Activated CD8-positive, alpha-beta memory T cell treated with anti-CD3 and anti-CD28 coated beads for 1 hour (primary cell): ENCODE measurements at places on chromosomes 2 and 18.

- DNase-seq: no peak
Observed at GRCh38 chr2:240703417-240704341, 12.0 kb downstream of the AQP12A start.

GRCh38 chr2:61700464-61700863, 153.4 kb downstream of the FAM161A start:
- DNase-seq: no peak

GRCh38 chr2:46198164-46198883, 98.9 kb upstream of the EPAS1 start:
- DNase-seq: no peak

DNA sequence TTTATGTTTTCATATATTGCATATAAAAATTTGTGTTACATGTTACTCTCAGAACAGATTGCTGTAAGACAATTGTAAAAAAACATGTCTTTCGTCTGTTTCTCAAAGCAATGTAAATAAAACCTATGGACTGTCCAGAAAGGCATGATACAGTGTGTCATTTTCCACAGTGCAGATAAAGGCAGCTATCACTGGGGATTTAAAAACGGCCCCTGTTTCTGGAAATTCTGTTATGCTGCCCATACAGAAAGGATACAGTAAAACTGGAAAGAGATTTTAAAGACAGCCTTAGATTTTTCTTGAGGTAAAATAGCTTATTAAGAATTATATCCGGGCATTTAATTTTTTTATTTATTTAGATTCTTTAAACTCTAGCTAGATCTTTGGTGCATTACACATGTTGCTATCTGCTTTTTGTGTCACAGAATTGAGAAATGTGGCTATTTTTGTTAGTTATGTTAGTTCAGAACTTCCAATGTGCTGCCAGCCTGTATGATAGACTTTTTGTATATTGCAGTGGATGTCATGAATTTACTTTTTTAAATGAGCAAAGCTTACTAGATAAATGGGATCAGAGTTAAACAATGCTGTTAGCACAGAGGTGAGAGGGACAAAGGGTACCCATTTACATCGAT, 859 bp upstream of the INO80D start:
- no peak for DNase-seq

DNA sequence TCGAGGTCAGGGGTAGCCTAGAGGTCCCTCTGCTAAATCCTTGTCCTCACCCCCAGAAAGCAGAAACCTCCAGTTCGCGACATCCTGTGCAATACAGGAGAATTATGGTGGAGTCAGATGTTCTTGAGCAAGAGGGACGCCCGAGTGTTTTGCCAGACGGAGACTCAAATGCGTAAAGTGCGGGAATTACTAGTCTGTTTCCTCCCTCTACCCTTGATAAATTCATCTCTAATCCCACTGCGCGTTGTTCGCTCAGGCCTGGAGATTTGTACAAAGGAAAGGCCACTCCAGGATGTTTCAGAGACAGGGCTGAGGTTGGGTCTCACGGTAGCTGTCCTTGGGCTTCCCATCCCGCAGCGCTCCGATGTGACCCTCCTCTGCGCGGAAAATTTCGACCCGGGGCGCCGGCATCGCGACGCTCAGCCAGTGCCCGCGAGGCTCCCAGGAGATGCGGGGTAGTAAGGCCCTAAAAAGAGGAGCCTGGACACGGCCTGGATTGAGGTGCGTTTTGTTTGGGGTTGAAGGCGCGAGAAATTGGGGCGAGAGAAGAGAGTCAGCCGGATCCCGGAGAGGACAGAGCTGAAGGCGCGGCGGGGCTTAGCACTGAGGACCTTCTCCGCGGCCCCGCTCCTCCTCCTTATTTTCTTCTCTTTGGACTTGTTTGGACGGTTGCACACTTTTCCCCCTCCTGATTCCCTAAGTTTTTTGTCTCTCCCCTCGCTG, 2.6 kb upstream of the NEUROD1 start:
- DNase-seq: no peak

GRCh38 chr2:179744401-179744800, 117.0 kb downstream of the ZNF385B start:
- no peak for DNase-seq

DNA sequence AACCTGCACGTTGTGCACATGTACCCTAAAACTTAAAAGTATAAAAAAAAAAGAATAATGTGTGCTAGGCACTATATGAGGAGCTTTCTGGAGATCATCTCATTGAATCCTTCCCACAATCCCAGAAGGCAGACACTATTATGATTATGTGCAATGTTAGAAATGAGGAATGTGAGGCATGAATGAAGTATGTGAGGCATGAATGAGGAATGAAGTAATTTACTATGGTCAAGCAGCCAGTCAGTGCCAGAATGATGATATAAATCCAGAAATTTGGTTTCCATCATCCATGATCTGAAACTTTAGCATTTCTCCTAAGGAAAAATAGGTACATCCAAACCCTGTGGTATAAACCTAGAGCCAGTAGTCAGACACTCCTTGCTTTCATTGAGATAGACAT, 42.0 kb downstream of the CCDC148 start:
- no peak for DNase-seq

- no peak for DNase-seq
Observed at GRCh38 chr2:196182439-196183171, 11.2 kb upstream of the STK17B start.

GRCh38 chr2:58708565-58708964, 467.4 kb upstream of the FANCL start:
- DNase-seq: no peak

- DNase-seq: no peak
Observed at GRCh38 chr2:33595385-33595784, 3.7 kb downstream of the FAM98A start.
